ENCODE measurements at places on chromosomes 12 and 14.

- no peak for DNase-seq
These were observed 17.0 kb downstream of the CEP128 start for GRCh38 chr14:80924365-80925103.

- no peak for DNase-seq
These were observed 12.2 kb upstream of the FOXG1 start for GRCh38 chr14:28754209-28754985.

GRCh38 chr14:34507459-34507858, 32.0 kb downstream of the EAPP start:
- no peak for DNase-seq

GRCh38 chr14:99605299-99605961, 1.4 kb upstream of the CCDC85C start:
- DNase-seq, result peak; percentile 82

GRCh38 chr14:47596232-47596631, 79.2 kb downstream of the MDGA2 start:
- DNase-seq, result no peak

DNA sequence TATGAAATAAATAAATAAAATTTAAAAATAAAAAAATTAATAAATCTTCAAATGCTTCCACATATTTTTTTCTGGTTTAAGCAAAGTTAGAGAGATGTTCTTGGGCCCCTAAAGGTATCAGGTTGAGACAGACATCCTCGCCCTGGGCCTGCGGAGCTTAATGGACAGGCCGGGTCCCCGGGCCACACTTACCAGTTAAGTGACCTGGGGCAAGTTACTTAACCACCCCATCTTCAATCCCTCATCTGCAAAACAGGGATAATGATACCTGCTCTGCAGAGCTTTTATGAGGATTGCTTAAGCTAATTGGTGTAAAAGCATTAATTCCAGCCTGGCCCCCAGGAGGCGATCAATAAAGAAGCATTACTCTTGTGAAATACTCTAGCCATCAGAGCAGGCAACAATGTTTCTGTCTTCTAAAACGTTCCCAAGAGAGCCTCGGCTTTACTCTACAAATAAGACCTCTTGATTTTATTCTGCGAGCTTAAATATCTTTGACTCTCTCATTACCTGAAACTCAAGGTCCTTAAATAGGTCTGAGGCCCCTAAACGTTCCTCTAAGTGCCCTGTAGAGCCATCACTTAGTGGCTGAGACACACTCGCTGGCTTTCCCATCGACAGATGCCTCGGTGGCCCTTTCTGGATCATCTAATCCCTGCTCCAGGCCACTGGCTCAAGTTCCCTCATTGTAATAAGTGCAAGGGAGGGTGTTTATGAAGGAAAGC, 81.1 kb upstream of the DIO3 start:
- no peak for DNase-seq

GRCh38 chr14:51846631-51847488, 13.6 kb upstream of the GNG2 start:
- peak; percentile 88 for DNase-seq

DNA sequence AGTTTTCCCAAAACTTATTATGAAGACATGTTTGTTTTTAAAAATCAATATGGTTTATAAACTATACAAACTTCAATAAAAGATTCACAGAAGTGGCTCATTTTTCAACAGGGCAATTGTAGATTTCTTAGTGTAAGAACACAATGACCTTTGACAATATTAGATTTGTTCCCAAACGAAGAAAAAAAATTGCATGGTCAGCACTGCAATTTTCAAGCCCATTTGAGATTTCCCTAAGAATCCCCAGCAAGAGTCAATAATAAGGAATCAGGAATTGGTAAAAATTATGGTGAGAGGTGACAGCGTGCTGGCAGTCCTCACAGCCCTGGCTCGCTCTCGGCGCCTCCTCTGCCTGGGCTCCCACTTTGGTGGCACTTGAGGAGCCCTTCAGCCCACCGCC, 145.8 kb downstream of the DERA start:
- no peak for DNase-seq

DNA sequence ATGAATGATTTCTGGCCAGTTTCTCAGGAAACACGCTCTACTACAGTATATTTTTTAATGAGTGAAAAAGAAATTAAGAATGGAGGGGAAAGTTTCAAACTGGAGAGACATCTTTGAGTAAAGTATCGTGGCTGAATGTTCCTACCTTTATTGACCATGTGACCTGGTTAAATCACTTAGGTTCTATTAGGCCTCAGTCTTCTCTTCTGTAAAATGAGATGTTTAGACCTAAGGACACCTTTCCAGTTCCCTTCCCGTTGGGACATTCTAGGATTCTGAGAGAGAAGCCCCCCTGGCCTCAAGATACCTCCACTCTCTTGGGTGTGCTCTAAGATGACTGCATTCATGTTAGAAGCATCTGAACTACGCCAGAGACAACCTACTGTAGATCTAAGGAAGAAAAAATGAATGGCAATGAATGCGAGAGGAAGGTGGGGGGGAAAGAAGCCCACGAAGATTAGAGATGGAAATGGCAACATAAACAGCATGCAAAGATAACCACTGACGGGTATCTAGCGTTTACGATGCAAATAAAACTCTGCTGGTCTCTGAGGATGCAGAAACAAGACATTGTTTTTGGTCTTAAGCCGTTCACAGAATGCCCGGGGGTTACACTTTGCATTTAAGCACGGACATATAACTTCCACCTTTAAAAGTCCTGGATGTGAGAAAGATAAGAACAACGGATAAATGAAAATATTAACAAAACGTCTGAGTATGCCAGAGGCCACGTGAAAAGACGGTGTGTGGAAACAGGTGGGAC, 599 bp upstream of the CPSF6 start:
- no peak for DNase-seq

DNA sequence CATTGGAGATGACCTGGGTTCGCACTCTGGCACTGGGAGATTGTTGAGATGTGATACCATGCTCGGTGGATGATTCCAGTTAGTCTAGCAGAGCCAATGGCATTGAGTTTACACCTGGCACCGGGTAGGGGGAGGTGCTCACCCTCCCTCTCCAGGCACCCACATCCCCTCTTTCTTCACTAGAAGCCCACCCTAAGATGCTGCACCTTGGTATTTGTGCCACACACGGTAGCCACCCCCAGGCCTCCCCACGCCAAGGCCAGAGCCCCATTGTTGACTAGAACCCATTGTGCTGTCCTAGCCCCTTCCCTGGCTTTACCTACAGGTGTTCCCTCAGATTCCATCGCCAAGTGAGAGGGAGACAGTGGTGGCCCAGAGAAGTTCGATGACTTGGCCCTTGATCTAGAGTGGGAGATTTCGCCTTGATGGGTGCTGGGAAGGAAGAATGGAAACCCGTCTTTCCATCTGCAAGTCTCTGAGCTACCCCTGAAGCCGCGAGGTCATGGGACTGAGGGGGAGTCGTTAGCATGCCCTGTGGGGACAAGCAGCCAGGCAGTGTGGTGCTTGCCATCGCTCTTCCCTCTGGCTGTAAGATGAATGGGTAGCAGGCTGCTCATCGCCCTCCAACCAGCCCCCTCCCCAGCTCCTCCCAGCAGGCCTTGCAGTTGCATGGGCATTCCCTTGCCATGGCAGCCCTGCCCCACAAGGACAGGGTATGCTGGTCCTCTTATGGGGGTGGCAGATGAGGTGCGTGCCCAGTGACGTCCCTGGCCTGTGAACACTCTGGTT, 8.7 kb downstream of the CCND2 start:
- no peak for DNase-seq

DNA sequence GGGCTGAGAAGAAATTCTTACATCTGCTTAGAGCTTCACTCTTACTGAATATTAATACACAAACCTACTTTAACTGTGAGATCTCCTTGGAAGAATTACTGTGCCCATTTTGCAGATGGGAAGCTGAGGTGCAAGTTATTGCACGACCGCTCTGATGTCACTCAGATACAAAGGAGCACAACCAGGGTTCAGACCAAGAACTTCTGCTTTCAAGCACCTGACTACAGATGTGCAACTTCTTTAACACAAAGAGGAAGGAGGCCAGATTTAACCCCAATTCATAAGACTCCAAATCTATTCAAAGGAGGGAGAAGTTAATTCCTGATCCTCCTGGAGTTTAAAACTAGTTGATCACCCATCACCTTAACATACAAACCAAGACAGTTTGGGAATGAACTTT, 232.6 kb downstream of the VRK1 start:
- no peak for DNase-seq

- DNase-seq, result no peak
These were observed at the start of gene CNTN1 for GRCh38 chr12:40691913-40692764. Gene CNTN1 (plus strand): TSS chr12:40692439.

DNA sequence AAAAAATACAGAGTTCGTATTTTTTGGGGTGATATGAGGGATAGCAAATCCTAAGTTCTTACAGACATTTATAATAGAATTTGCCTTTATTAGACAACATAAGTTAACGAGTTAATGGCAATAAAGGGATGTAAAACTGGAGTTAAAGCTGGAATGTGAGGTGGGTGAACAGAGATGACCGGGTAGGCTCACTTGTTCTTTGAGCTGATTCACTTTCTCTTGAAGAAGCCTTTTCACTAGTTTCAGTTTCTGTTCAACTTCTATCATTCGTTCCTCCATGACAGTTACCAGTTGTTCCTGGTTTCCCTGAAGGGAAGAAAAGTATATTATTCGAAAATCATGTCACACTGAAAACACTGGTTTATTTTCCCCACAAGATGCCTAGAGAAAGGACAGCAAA, 57.7 kb upstream of the SAV1 start:
- DNase-seq, result no peak

GRCh38 chr14:28656704-28657255, 109.8 kb upstream of the FOXG1 start:
- DNase-seq, result no peak

GRCh38 chr12:32084753-32085152, 21.9 kb upstream of the BICD1 start:
- DNase-seq, result no peak

DNA sequence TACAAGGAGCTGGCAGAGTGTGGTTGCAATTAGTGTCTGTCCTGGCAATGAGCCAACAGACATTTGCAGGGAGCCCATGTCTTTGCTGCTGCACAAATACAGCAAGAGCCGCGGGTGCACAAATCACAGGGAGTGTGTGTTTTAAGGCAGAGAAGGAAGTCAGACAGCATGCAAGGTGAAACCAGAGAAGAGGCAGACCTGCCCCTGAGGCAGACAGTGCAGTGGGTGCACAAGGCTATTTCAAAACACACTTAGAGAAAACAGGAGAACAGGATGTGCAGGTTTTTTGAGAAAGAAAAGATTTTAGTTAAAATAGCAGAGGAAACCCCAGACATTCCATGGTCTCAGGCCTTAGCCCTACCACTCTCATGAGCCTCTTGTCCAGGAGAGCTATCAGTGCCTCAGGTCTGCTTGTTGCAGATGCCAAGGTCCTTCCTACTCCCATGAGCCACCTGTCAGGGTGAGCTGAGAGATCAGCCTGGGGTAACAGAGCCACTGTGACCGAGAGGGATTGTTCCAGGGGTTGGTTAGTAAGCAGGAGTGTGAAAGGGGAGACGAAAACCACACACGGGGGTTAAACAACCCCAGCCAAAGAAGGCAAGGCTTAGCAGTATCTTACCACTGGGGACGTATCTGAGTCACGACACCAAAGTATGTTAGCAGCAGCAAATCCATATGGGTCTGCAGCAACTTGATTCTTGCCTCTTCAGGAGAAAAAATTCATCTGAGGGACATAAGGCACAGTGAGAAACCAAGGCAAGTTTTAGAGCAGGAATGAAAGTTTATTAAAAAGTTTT, 78.1 kb downstream of the C14orf132 start:
- DNase-seq, result no peak

DNA sequence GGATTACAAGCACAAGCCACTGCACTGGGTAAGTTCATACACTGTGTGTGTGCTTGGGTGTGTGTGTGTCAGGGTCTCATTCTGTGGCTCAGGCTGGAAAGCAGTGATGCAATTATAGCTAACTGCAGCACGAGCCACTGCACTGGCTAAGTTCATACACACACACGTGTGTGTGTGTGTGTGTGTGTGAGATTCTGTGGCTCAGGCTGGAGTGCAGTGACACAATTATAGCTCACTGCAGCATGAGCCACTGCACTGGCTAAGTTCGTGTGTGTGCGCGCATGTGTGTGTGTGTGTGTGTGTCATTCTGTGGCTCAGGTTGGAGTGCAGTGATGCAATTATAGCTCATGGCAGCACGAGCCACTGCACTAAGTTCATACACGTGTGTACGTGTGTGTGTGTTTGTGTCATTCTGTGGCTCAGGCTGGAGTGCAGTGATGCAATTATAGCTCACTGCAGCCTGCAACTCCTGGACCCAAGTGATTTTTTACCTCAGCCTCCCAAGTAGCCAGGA, 85.4 kb downstream of the HECTD1 start:
- no peak for DNase-seq

DNA sequence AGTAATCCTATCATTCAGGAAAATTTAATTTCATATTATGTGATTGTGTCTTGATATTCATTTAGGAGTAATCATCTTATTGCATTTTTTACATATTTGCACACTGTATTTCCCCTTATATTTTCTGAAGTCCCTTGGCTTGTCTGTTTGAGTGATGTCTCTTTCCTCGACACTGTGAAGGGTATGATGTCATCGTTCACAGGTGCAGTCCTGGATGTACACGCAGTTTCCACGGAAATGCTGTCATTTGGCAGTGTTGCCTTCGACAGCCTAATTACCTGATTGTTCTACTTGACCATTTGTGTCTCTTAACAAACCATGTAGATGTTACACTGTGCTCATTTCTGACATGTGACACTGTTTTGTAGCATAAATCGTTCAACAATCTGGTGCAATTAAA, 1277.0 kb downstream of the TMEM121 start:
- DNase-seq, result no peak

- DNase-seq, result no peak
These were observed 47.1 kb downstream of the ABCD2 start for GRCh38 chr12:39572551-39572950.

- DNase-seq, result no peak
These were observed 3.1 kb downstream of the HDAC7 start for GRCh38 chr12:47816403-47817271.

DNA sequence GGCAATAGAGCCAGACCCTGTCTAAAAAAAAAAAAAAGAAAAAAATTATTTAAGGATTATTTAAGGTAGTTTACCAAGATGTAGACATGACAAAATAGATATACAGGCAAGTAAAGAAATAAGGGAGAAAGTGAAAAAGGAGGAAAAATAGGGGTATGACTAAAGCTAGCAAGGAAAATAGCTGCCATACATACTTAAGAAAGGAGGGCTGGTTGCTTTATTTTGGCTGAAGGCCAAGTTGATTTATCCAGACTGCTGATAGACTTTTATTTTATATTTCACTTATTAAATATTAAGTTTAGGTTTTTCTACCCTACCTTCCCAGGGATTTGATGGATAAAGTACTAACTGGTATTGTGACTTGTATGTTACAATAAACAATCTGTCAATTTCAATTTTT, 8.3 kb upstream of the AEBP2 start:
- no peak for DNase-seq

- no peak for DNase-seq
These were observed 182.3 kb downstream of the SYNE2 start for GRCh38 chr14:64035143-64035542.

- DNase-seq, result peak; percentile 45
These were observed 833 bp upstream of the BHLHE41 start for GRCh38 chr12:26125400-26126339.

- no peak for DNase-seq
These were observed 60.0 kb downstream of the FAR2 start for GRCh38 chr12:29208936-29209701.

- peak; percentile 39 for DNase-seq
These were observed 11.8 kb upstream of the OR6S1 start for GRCh38 chr14:20652996-20653975.

GRCh38 chr12:29891792-29892191, 108.0 kb upstream of the TMTC1 start:
- DNase-seq, result no peak

Data from activated T-cell treated with anti-CD3 and anti-CD28 coated beads, Interleukin-2, amount 50 U/mL, for 1 hour (primary cell).